ENCODE measurements at places on chromosomes 2 and 18.

GRCh38 chr2:240129311-240129710 is 6.8 kb downstream of the COPS9 start:
- DNase-seq, result no peak

DNA sequence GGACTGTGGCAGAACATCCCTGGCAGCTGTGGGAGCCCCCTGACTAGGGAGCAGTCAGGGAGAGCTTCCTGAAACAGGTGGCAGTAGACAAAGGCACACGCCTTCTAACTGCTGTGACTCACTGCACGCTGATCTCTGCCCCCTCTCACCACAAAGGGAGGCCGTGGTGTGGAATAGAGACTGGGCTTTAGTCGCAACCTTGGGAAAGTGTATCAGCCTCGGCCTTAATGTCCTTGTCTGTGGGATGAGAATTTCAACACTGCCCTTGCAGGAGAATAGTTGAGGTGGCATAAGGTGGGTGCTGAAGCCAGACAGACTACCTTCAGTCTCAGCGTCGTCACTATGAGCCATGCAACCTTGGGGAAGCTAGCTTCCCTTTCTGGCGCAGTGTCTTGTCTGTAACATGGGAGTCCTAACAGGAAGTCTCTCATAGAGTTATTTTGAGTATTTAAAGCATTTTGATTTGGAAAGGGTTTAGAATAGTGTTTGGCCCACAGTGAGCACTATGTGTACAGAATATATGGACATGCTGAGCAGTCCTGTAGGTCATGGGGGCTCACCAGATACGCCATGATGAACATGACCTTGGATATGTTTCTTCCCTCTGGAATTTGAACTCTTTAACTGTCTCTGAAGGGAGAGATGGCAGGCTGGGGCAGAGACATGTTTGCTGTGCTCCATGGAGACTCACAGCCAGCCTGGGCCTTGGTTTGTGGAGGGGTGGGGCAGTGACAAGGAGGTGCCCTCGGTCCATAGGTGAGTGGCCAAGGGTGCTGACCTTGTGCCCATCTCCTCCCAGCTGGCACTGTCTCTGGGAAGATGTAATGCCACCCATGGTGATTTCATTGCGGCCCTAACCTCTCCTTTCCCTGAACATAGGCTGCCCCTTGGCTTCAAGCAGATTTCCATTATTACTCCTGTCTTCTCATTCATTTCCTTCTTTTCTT is 29.5 kb upstream of the SMAD7 start:
- no peak for DNase-seq

DNA sequence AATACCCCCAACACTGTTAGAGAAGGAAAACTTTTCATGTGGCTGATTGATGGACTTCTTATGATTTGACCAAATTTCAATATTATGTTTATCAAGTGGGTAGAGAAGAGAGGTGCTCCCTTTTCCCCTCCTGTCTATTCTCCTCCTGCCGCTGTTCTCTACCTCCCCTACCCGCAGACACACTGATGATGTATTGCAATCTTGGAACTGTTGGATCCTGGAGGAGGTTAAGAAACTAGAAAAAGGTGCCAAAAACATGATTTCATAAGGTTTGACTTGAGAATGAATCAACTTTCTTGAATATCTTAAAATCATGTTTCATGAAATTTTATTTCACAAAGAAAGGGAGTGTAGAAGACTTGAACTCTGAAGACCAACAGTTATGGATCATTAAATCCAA is 125.8 kb downstream of the MEIS1 start:
- DNase-seq, result no peak

DNA sequence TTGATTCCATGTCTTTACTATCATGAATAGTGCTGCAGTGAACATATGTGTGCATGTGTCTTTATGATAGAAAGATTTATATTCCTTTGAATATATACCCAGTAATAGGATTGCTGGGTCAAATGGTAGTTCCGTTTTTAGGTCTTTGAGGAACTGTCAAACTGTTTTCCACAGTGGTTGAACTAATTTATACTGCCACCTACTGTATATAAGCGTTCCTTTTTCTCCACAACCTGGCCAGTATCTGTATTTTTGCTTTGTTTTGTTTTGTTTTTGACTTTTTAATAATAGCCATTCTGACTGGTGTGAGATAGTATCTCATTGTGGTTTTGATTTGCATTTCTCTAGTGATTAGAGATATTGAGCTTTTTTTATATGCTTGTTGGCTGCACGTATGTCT is 641.6 kb downstream of the SUCLG1 start:
- DNase-seq, result no peak

GRCh38 chr2:9693196-9693491 is 62.3 kb upstream of the YWHAQ start:
- DNase-seq, result no peak

- DNase-seq, result no peak
These were observed 107.4 kb upstream of the CTDP1 start for GRCh38 chr18:79572093-79572780.

DNA sequence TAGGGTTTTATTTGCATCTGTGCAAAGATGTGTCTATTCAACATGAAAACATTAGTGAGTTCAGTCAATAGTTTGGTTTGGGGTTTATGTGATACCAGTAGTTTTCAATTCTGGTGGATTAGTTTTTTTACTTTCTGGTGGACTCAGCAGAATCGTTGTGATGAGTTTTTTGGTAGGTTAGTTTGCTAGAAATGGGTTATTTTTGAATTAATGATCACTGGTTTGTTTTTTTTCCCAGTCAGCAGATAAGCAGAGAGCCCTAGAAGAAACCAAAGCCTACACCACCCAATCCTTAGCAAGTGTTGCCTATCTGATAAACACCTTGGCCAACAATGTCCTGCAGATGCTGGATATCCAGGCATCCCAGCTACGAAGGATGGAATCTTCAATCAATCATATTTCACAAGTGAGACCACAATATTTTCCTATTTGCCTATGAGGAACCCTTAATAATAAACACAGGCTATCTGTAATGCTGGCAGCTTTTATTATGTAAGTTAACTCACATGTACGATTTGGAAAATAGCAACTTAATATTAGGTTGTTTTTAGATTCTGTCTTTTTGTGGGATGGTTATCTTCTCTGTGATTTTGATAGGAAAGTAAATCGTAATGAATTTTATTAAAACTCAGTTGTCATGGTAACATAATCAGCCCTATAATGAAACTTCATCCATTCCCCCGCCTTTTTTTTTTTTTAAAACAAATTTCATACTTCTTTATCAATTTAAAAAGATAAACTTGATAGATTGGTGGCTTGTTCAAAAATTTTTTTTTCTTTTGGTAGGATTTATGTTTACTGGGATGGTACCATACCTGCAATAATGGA is 38.7 kb downstream of the ABI2 start:
- DNase-seq, result no peak

DNA sequence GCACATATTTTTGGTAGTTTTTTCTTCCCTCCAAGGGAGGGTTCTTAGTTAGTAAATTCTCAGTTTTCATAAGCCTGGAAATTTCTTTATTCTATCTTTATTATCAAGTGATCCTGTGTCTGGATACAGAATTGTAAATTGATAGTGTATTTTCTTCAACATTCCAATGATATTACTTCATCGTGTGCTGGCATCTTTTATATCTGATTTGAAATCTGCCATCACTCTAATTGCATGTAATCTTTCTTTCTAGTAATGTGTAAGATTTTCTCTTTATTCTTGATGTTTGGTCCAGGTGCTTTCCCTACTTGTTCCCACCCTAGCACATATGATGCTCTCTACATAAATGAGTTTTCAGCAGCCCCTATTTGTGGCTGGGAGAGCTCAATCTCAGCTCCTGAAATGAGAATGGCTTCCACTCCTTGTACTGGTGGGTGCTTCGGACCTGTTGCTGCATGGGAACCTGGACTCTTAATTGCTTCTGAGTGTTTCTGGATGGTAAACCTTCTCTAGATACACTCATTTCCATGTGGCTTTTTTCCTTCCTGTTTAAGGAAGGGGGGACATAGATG is 102.7 kb downstream of the SMIM21 start:
- no peak for DNase-seq

DNA sequence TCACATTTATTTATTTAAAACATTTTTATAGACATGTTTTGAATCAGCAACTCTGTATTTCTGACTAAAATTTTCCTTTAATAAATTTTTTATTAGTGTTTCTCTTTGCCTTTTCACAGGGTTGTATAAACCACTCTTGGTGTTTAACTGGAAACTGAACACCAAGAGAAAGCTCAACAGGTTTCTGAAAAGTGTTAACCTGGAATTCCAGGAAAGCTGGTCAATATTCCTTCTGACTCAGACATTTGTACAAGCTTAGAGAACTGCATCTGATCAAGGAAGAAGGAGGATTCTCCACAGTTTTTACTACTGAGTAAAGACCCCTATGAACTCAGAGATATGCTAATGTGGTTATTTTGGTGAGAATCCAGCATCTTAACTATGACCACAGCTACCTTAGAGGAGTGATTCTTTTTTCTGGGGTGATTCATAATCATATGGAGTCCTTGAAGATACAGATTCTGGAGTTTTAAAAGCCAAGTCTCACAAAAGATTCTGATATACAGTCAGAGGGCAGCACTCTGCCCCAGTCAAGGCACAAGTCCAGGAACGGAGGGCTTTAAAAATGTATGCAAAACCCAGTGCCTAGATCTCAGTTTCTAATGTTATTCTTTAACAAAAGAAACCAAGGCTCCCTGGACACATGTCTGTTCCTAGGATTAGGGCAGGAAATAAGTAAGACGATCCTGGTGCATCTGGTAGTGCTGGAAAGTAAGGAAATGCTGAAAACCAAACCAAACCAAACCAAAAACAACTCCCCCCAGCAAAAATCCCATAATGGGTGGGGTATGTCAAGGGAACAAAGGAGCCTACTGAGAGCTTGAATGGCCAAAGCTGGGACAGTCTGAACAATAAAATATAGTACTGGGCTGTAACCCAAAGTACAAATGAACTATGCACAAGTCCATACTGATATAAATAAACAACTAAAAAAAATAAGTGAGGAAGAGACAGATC is 85.1 kb upstream of the FZD5 start:
- no peak for DNase-seq

DNA sequence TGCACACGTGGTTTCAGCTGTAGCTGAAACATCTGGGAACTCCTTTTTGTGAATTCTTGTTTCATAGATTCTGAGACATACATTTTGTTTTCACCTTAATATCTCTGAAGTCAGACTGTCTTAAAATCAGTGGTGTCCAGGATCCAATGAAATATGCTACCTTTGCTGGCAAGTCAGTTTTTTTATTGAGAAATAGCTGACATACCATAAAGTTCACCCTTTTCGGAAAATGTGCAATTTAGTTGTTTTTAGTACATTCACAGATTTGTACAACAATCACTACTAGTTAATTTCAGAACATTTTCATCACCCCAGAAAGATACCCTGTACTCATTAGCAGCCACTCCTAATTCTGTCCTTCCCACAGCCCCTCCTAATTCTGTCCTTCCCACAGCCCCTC is 243.7 kb downstream of the GLI2 start:
- DNase-seq, result no peak

DNA sequence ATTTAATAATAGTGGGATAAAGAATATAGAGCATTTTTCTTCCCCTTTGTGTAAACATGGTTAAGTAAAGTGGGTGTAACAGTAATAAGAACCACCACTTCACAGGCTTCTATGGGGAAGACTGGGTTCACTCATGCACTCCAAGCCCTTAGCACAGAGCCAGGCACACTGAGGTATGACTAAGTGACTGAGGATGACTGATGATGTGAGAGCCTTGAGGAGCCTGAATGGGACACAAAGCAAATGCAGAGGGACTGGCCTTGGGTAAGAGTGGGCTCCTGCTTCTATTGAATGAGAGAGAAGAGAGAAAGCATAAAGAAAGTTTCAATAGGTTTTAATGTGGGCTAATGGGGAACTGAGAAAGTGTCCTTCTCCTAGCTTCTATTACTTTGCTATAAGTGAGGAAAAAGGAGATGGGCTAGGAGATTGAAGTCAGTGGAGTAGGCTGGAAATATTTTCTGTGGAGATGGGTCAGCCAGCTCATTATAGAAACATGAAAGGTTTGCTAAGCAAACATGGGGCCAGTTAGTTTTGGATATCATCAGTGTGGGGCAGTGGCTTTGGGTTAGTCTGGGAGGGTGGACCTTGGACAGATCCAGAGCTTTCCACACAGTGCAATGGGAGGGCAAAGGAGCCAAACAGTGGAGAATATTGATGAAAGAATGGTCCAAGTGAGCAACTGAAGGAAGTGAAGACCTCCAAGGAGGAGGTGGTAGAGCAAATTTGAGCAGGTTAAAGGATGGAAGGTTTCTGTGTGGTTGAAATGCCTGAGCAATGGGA is 20.6 kb downstream of the IL1F10 start:
- no peak for DNase-seq

- DNase-seq, result no peak
These were observed 90.0 kb downstream of the ARHGAP15 start for GRCh38 chr2:143219266-143219665.

- no peak for DNase-seq
These were observed 128.3 kb downstream of the LRRC30 start for GRCh38 chr18:7358989-7359726.

DNA sequence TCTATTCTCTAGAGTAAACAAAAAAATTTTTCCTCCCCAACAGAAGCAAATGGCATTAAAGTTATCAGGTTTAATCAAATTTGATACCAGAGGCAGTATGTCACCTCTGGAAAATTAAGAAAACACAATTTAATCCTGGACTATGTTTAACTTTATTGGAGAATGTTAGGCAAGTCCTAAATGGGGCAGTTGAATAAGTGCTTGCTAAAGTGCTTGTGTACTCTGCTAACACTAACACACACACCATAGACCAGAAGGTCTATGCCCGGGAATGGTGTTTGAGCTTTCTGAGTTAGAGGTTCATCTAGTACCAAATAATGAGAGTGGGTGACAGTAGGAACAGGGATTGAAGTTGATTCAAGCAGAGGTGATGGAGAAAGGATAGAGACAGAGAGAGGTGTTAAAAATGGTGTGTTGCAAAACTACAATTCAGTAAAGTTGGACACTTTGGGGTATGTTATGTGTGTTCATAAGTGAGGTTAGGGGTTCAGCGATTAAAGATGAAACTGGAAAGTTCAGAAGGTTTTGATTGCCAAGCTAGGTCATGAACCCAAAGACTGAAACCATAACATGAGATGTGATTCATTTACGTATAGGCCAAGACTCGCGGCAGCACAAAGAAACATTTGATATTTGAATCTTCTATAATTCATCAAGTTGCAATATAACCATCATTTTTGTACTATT is 40.5 kb upstream of the PEX13 start:
- DNase-seq, result no peak

- DNase-seq, result no peak
These were observed 477.8 kb upstream of the ETAA1 start for GRCh38 chr2:66919286-66919685.

- no peak for DNase-seq
These were observed 122.4 kb downstream of the GREB1L start for GRCh38 chr18:21364471-21364870.

DNA sequence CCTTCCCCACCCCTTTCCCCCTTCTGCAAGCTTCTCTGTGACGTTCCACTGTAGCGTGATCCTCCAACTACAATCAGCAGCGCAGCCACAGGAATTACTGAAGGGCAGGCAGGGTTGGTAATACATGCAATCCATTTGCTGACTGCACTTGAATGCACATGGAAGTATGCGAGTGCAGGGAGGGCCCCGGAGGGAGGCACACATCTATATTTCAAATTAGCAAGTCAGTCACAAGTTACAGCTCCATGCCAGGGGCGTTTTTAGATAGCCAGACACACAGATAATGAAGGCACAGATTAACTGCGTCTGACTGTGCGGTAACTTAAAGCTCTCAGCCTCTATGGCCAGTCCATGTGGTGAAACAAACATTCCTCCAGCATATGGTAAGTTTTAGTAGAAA is 209.2 kb upstream of the GATA6 start:
- no peak for DNase-seq
